Stimulated activated CD8-positive, alpha-beta memory T cell treated with anti-CD3 and anti-CD28 coated beads, Interleukin-2, amount 100 ng/mL, for 48 hours (primary cell): ENCODE measurements at places on chromosomes 2 and 18.
A peak's percentile ranks its signal among the peaks of the same experiment; 100 is the strongest.

DNA sequence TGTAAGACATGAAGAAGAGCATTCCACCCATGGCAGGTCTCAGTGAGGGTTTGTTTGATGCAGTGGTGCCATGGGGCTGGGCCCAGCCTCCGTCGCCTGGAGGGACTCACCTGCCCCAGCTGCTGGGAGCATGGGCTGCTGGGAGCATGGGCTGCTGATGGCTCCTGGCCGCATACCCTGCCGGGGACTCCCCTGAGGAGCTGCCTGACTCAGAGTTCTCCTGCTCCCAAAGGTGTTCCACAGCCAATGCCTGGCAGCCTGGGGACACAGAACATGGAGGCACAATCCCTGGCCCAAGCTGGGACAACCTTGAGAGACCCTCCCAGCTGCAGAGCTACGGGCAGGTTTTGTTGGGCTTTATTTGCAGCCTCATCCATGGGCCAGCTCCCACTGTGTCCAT, 108.4 kb downstream of the COPS8 start:
- DNase-seq: no peak

- no peak for DNase-seq
Measured at GRCh38 chr18:66548747-66549146, 55.1 kb downstream of the CDH19 start.

GRCh38 chr2:134149904-134150303, 104.0 kb upstream of the MGAT5 start:
- no peak for DNase-seq

DNA sequence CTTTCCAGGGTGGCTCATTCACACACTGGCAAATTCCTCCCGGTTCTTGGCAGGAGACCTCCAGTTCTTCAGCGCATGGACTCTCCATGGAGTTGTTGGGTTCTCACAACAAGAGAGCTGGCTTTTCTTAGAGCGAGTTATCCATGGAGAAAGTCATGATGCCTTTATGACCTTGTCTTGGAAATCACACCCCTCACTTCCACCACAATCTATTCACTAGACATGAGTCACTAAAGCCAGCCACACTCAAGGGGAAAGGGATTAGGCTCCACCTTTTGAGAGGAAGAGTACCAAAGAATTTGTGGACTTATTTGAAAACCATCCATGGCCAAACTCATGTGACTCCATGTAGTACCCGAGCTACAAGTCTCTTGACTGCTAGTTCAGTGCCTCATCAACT, 160.5 kb downstream of the SETBP1 start:
- DNase-seq: no peak

GRCh38 chr2:113114224-113114945, 13.0 kb upstream of the IL1RN start:
- DNase-seq: no peak

- no peak for DNase-seq
Measured at GRCh38 chr18:31100436-31101182, 1.6 kb downstream of the DSC2 start.

DNA sequence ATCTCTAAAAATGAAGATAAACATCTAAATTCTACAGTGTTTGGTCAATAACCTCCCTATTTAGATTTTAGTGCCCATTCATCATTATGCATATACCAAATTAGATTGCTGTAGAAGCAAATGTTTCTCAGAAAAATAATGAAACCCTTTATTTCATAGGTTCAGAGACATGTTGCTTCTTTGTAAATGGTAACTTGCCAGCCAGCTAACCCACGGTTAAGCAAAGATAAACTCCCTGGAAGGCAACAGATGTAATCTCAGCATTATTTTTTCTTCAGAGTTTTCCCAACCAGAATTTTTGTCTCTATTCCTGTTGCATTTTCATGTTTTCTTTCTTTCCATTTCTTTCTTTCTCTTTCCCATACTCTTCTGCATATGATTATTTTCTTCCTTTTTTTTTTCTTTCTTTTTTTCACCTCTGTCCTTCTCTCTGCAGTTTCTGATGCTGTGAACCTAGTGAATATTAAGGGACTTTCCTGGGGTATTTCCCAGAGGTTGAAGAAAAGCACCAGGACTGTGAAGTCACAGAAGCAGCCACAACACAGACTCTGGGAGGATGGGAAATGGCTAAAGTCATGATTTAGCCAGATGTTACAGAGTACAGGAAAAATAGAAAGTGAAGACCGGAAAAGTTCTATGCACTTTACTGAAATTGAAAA, 50.0 kb upstream of the DSG1 start:
- DNase-seq: no peak

DNA sequence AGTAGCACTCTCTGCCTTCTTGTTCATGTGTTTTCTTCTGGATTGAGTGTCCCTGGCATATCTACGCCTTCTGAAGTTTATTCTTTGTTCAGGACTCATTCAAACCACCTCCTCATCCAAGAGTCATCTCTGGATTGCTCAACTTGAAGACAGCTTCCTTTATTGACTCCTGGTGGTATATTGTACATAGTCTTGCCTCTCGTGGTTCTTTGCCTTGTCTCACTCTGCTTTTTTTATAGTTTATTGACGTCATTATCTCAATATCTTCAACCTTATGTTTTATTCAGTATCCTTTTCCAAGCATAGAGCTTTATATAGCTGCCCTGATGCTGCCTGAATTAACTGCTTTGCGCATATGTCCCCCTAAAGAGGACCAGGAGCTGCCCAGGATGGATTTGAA, 161.7 kb downstream of the INSIG2 start:
- no peak for DNase-seq

- DNase-seq: no peak
Measured at GRCh38 chr2:175175896-175176295, 5.6 kb downstream of the ATP5MC3 start.

GRCh38 chr2:177328056-177328455, 63.5 kb upstream of the NFE2L2 start:
- no peak for DNase-seq

DNA sequence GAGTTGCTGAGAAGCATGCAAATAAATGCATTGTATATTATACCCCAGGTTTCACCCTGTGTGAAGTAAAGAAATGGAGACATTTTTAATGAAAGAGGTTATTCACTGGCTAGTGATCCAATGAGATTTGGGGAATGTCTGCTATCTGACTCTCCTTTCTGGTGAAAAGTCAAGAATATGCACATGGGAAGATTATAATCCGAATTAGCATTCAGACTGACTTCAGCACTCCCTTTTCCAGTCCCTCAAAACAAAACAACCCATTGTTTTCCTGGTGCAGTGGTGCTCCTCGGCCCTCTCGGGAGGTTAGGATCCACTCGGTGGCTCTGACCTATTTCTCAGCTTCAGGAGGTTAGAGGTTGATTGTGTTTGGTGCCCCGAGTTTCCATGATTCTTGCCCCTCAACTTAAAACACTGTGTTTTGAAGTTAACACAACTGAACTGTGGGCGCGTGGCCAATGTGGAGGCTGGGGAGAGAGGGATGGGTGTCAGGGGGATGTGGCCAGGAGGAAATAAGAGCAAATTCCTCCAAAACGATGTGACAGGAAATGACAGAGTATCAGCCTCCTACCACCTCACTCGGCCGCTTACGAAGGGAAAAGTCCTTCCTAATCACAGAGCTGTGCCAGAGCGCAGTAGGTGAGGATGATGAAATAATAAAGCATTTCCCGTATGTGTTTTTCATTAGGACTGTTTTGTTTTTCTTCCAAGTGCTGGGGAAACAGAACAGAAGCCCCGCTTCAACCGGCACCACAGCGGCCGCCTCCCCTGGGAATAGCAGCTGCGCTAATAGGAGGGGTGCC, 440.1 kb downstream of the MTX2 start:
- no peak for DNase-seq

DNA sequence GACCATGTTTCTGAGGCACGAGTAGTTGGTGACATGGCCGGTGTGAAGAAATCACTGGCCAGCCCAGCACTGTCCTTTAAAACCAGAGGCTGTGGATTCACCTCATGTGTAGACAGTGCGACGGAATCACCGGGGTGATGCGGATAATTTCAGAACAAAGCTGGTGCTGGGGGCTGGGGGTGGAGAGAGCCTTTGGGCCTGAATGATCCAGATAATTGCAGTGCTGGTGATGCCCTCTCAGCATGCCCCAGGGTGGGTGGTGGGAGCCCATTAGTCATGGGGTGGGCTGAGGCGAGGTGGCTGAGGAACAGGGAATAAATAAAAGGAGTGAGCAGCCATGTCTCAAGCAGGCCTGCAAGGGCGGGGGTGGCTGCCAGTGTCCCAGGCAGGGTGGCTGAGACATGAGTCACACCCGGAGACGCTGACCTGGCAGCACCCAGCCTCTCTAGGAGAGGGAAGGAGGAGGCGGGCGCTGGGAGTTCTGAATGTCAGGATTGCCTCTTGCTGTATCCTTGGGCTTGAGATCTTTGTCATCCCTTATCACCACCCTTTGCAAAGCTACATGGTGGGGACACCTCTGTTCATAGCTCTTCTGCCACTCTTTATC, 151.1 kb upstream of the MSH6 start:
- no peak for DNase-seq

DNA sequence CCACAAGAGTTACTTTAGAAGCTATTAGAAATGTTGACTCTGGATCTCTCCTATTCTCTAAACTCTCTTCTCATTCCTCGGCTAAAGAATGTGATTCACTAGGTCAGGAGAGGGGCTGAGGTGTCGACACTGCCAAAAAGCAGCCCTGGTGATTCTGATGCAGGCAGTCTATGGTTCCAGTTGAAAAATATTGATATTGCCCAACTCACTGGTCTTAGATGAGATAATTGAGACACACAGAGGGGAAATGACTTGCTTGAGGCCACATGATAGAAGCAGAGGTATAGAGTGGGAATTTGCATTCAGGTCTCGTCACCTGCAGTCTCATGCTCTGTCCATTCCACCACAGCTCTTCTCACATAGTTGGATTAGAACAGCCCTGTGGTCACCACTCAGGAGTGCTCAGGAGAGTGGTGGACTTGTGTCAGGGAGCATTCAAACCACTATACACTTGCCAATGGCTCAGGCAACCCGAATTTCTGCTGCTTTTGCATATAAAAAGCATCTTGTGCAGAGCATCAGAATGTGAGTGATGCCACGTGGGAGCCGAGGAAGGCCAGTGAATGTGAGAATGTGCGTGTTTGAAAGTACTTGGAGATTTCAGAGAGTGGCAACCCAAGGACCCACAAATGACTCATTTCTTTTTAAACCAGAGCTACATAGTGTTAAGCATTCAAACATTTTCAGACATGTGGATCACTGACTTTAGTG, 65.1 kb upstream of the CTLA4 start:
- DNase-seq: peak; percentile 17

- DNase-seq: no peak
Measured at GRCh38 chr2:32743480-32744236, 115.8 kb downstream of the TTC27 start.

DNA sequence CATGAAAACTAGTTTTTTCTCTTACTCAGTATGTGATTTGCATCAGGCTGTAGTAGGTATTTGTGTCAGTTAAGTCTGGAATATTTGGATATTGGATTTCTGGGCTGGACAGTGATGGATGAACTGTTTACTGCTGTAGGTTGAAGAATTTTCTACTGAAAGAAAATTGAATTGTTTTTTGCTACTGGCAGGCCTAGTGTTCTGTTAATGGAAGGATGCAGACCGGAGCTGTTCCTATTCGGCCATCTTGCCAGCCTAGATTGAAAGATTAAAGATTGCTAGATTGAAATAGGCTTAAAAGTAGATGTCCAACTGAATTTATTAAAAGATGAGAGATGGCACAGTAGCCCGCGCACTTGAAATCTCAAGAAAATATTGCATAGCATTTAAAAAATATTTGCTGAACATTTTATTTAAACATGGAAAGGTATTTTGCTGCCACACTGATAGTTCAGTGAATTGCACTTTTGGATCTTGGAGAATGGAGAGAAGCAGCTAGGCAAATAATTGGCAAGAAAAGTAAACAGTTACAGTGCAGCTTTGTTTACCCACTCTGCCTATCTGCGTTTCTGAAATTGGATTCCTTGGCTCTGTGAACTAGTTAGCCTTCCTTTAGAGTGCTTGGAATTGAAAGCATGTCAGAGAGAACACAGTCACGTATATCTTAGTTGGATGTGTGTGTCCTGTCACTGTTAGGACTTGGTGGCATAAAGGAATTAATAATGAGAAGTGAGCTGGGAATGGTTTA, 54.1 kb downstream of the EPB41L5 start:
- DNase-seq: no peak

DNA sequence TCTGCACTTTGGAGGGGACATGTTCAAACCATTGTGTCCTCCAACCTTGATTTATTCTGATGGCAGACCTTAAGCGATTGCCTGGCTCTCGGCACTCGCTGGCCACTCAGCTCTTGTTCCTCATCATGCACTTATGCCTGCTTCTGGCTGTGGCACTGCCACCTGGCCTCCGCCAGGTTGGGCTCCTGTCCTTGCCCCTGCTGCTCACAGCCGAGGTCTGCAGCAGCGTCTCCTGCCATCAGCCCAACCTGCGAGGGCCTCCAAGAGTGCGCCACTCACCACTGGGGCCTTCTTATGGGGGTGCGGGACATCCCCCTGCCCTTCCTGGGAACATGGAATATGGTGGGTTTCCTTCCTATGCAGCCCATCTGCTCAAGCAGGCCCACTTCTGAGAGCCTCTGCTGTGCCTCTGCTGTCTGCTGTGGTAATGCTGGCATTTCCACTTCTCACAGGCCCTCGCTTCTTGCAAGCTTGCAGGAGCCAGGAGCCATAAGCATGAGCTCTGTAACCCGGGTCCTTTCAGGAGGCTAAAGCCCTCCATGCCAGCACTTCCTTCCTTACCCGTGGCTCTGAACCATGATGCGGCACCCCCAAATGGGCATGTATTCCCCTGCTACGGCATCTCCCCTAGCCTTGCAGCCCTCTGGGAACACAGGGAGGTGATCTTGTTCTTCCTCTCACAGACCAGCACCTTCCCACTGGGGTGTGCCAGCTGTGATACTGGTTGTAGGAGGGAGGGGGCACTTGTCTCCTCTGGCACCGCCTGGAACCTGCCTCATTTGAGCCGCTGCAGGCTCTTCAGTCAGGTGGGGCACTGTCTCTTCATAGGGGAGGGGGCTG, 58.6 kb upstream of the HS6ST1 start:
- no peak for DNase-seq

DNA sequence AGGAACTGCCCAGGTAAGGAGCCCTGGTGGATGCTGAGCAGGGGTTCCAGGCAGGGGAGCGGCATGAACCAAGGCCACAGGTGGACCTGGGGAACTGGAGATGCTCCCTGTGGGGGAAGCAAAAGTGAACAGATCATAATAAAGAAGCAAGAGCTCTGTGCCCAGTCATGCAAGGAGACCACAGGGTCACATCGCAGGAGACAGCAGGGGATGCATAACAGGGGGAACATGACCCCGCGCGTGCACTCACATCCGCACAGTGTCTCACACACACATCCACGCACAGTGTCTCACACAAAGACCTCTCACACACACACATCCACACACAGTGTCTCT, 473.3 kb upstream of the HS6ST1 start:
- DNase-seq: no peak

DNA sequence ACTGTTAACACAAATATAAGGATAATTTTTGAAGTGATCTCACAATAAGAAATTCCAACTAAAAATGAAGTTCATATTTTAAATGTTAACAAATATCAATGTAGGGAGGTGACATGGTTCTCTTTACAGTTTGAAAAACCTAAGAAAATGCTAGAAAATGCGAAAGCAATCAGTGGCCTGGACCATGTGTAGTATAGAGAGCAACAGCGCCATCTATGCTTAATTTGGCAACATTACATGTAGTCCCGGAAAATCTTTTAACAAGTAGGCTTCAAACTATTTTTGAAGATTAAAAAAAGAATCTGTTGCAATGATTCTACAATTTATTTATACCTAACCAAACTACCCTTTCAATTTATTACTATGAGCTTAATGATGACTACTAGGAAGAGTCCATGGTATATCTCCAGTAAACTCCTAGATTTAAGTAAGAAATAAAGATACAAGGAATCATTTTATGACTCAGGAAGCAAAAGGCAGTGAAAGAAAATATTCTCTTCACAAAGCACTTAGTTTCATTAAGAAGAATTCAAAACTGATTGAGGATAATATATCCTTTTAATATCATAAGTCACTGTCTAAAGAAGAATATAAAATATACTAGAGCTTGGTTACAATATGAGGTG, 33.3 kb downstream of the NDUFA10 start:
- DNase-seq: no peak
